ENCODE measurements at places on chromosomes 13 and 19.

DNA sequence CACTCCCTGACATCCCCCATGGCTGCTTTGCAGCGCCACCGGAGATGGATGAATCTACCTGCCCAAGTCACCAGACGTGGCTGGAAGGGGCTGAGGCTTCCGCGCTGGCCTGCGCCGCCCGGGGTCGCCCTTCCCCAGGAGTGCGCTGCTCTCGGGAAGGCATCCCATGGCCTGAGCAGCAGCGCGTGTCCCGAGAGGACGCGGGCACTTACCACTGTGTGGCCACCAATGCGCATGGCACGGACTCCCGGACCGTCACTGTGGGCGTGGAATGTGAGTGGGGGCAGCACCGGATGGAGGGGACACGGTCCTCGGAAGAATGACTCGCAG is 4.6 kb downstream of the ICAM5 start:
- DNase-seq = no peak

DNA sequence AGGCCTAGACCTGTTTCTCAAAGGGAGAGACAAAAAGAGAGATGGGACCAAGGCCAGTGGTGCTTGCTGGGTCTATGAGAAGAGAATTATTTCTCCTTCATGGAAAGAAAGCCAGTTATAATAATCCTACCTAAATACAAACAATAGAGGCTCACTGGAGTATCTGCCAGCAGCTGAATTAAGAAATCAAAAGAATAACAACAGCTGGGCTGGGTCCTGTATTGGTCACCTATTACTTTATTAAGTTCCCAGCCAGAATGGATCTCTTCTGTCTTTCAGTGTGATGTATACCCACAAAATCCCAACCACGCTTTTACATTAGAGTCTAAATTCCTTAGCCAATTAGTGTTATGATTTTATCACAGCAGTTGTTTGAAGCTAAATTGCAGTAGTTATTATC is 297.8 kb upstream of the DACH1 start:
- no peak for DNase-seq

- DNase-seq = no peak
Measured at GRCh38 chr13:100178309-100178708, 89.4 kb downstream of the PCCA start.

DNA sequence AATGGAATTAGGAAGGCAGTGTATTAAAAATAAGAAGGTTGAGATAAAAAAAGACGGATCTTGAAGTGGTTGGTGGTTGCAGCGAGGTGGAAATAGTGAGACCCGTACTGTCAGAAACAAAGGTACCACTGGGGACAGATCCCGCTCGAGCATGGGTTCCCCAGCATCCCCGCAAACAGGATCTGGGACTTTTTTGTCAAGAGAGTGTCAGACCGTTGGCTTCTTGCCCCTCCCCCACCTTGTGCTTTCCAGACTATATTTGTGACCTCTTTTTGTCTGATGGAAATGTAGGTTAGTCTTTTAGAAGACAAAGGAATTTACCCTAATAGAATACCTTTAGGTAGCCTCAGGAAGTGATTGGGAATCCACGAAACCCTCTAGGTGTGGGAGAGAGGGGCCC is 4.2 kb downstream of the GATAD2A start:
- no peak for DNase-seq

- DNase-seq = no peak
Measured at GRCh38 chr13:20394506-20394905, 131.2 kb downstream of the CRYL1 start.

- DNase-seq = no peak
Measured at GRCh38 chr19:12668932-12669269, 2.3 kb downstream of the WDR83 start.

DNA sequence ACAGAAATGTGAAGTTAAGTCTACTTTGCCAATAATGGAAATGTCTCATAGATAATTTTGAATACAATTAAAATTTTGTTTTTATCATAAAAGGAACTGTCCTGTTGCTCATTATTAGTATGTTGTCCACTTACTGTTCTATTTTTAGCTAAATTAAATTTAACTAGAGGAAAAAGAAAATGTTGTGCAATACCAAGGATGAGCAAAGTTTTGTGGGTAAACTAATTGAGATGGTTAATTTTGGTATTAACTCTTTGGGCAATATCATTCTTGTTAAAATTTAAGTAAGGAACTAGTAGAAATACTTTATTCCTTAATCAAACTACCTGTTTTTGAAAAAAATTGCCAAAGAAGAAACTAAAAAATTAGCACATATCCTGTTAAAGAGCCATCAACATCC is 43.5 kb downstream of the SOX1 start:
- DNase-seq = no peak

DNA sequence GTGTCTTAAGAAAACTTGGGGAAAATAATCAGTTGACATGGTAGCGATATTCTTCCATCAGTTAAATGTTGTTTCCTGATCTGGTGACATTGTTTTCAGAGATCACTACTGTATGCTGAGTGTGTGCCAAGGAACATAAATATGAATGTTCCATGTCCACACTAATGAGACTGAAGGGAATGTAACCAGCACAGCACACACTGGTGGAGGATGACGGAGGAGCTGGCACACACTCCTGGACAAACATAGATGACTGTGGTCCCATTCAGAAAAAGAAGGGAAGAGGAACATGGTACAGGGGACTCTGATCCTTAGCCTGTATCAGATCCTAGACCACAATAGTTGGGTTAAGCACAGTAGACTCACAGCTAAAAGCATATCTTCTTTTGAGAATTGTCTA is 574.8 kb downstream of the MYO16 start:
- no peak for DNase-seq

- DNase-seq = no peak
Measured at GRCh38 chr19:43416951-43417623, 2.4 kb downstream of the TEX101 start.

DNA sequence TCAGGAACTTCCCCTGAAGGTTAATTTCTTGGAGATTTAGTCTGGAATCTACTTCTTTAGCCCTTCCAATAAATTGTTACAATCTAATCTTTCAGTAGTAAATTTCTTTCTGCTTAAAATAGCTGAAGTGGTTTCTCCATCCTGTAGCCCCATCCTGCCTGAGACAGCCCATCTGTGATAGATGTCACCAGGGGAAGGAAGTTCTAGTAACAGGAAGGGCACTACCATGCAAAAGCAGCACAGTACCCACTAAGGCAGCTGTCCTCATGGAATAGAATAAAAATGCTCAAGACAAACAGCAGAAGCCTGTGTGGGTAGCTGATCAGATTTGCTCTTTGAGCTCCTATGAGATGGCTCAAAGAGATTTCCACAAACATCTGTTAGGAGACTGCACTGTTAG is 1036.5 kb downstream of the SLITRK5 start:
- no peak for DNase-seq

DNA sequence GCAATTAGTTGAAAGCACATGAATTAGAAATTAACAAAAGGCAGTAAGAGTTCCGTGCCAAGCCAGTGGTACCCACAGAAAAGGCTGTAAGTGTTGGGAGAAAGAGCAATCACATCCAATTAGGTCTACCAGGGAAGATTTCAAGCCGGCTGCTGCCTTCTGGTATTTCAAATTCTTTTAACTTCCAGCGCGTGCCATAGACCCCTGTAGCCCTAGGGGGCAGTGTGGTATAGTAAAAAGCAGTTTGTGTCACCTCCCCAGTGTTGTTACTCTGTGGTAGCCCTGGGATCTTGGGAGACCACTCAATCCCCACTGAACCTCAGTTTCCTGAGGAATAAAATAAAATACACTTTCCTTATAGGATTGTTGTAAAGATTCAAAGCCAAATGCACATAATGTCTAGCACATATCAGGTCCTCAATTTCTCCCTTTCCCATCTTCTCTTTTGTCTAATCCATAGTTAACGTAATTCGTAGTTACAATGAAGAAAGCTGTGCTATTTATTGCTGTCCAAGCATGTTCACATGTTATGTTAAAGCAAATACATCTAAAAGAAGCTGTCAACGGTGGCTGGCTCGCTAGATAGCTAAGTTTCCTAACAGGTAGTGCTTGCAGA is 230.2 kb downstream of the TDRD3 start:
- DNase-seq = peak; percentile 0

- no peak for DNase-seq
Measured at GRCh38 chr19:13995878-13996765, 10.0 kb downstream of the RFX1 start.

GRCh38 chr19:5137571-5138124 is 168.7 kb downstream of the KDM4B start:
- DNase-seq = no peak

DNA sequence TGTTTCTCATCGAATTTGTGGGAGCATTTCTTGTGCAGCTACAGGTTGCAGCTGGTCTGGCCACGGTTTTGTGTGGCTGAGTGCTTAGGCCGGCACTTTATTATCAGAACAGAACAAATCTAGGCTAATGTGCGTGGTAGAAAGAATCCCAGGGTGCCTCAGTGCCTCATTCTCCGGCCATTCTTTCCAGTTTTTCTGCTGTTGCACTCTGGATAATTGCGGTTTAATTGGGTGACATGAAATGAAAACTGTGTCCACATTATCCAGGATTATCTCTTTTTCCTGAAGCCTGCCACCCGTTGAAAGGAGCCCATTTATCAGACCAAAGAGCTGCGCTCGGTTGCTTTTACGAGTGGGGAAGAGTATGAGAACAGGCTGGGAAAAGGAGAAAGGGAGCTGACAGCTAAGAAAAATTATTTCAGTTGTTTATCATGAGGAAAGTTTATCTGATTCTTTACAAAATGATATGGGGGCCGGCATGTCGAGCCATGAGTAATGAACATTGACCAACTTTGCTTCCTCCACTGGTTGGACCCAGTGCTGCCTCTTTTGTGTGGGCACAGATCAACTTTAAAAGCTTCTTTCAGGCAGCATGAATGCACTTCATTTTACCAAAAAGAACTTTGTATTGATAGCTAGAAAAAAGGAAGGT is 117.0 kb upstream of the SOX21 start:
- DNase-seq = no peak

DNA sequence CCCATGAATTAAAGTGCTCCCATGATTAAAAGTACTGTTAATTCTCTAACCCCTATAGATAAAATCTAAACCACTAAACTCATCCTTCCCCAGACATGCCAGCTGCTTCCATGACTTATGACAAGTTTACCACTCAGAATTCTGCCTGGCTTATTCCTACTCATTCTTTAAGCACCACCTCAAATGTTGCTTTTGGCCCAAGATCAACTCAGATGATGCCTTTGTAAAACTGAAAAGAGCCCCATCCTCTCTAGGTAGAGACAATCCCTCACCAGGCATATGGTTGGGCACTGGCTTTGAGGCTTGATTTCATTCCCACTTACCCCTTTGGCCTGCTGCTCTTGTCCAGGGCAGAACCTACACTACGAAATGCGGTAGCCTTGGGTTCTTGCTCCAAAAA is 250.0 kb downstream of the DNAJC15 start:
- DNase-seq = peak; percentile 56

- DNase-seq = no peak
Measured at GRCh38 chr19:1231729-1232637, 5.8 kb downstream of the CBARP start.

DNA sequence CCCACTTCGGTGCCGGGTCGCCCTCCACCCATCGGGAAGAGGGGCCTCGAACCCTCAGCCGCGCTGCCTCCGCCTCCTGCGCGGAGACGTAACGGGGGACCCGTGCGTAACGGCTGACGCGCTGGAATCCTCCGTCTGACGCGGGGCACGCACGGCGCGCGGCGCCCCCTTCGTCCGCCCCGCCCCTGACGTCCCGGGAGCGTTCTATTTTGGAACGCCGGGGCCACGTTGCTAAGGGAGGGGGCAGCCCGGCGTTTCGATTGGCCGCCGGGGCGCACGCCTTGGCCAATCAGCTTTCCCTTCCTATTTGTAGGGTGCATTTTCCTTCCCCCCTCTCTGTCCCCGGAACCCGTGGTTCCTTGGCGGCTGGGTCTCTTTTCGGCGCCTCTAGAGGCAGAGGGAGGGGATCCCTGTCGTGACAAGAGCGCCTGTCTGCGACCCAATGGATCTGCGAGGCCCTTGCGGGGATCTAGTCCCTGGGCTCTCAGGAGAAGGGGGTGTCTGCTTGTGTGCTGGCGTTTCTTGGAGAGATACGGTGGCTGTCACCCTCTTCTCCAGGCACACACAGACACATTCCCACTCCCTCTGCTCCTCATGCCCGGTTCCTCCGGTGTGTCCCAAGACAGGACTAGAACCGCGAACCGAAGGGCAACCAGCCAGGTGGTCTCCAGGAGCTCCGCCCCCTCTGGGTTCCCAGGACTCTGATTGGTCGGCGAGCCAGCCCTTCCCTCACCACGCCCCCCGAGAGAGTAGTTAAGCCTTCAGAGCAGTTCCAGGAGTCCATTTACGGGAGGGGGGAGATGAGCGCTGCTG is 1.5 kb downstream of the FOSB start:
- DNase-seq = peak; percentile 92

DNA sequence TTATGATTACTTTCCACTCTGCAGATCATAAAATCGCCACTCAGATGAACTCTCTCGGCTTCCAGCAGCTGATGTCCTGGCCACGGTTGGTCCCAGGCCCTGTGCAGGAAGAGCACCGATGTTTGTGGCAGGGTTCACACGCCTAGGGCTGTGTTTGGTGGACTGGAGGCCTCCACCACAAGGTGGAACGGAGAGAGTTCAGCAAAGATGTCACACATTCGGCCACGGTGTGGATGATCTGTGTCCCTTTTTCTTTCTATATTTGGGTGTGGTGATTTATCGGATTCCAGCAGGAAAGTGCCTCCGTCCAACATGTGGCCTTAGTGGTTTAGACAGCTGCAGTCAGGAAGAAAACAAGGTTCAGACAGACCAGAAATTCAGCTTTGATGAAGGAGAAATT is 521 bp upstream of the SHISA2 start:
- no peak for DNase-seq

- no peak for DNase-seq
Measured at GRCh38 chr13:38947054-38947453, 43.6 kb downstream of the STOML3 start.

- peak; percentile 75 for DNase-seq
Measured at GRCh38 chr19:50461066-50461875, 15.0 kb upstream of the EMC10 start.

DNA sequence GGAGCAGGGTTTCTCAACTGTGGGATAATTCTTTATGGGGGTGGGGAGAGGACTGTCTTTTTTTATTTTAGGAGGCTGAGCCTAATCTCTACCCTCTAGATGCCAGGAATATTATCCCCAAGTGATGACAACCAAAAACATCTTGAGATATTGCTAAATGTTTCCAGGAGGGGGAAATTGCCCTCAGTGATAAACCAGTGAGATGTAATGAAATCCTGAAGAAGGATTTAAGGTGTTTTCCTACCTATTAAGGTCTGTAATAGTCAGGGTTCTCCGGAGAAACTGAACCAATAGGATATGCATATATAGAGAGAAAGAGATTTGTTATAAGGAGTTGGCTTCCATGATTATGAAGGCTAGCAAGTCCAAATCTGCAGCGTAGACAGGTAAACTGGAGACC is 208.3 kb upstream of the MIR17HG start:
- DNase-seq = no peak

All from NCI-H446 (cell line).